ENCODE measurements at places on chromosomes 4 and X.

GRCh38 chr4:106614441-106614840 lies 245.9 kb upstream of the GIMD1 start:
- DNase-seq, result no peak

GRCh38 chrX:77771601-77772000 lies 14.4 kb downstream of the ATRX start:
- DNase-seq, result no peak

DNA sequence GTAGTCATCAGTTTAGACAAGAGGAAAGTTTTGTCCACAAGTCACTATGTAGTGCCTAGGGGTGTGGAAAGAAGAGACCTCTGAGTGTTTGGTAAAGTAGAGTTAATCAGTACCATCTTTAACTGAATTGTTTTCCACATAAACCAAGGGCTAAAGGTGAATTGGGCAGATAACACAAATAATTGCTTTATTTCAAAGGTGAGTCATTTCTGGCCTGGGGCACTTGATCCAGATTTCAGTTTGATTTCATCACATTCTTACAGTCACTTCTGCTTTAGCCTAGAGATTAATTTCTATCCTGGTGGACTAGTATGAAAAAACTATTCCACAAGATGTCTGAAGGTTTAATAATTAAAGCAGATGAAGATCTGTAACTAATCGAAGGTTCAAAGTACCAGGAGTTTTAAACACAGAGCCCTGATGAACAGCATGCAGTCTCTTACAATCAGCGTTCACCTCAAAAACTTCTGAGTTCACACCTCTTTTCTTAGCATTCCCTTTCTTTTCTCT lies 74.5 kb upstream of the BOD1L1 start:
- no peak for DNase-seq

DNA sequence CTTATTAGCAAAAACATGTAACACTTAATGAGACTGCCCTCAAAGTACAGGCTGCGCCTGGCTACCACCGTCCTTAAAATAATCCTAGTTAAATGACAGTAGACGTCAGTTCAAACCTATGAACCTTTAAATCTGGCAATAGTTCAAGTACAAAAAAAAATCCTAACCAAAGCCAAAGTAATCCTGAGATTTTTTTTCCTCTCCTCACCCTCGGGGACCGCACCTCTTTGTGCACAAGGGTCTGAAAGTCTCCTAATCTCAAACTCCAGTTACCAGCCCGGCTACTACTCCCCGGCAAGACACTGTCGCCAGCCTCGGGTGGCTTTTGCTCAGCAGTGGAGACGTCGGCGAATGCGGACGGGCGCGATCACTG lies 439 bp downstream of the SEC31A start:
- DNase-seq, result no peak

DNA sequence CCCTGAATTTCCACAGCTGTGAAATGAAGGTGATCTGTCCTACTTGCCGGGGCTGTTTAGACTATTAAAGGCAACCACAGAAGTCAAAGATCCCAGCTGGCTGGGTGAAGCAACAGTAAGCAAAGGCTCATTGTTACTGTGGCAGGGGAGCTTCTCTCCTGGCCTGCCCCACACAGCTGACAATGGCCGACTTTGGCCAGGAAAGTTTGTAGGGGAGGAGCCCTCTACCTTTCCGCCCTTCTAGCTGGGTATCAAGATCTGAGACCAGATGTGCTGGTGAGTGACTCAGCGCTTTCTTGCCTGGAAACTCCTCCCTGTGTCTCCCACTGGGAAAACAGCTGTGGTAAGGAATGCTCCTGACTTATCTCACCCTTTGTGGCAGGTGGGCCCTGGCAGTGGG lies 21.1 kb downstream of the RASSF6 start:
- no peak for DNase-seq

- DNase-seq, result no peak
Measured at GRCh38 chr4:3079694-3080123, 5.2 kb downstream of the HTT start.

All from activated CD4-positive, CD25-positive, alpha-beta regulatory T cell (primary cell).